T-helper 17 cell (primary cell): ENCODE measurements at places on chromosomes 13 and 19.
A peak's percentile ranks its signal among the peaks of the same experiment; 100 is the strongest.

DNA sequence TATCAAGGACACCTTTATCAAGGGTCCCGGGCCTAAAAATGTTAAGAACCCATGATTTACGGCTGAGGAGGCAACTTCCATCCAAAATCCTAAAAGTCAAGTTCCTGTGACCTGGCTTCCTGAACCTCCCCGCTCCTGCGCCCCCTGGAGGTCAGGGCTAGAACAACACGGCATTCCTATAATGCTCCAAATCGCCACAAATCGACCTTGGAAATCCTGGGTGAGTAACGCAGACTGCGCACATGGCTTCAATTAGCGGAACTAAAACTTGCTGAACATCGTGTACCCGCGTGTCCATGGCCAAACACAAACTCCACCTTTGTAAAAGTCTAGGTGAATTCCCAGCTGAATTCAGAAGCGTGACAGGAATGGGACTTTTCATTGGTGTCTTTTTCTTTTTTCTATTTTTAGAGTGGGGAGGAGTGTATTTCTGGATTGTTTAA is 4.3 kb upstream of the C5AR1 start:
- peak; percentile 53 for DNase-seq

GRCh38 chr19:41352609-41353465 is 885 bp downstream of the TGFB1 start:
- peak; percentile 67 for DNase-seq

GRCh38 chr13:52744842-52745375 is 5.3 kb upstream of the CNMD start:
- DNase-seq = no peak

GRCh38 chr19:48556163-48556562 is 4.2 kb downstream of the SULT2B1 start:
- DNase-seq = no peak

DNA sequence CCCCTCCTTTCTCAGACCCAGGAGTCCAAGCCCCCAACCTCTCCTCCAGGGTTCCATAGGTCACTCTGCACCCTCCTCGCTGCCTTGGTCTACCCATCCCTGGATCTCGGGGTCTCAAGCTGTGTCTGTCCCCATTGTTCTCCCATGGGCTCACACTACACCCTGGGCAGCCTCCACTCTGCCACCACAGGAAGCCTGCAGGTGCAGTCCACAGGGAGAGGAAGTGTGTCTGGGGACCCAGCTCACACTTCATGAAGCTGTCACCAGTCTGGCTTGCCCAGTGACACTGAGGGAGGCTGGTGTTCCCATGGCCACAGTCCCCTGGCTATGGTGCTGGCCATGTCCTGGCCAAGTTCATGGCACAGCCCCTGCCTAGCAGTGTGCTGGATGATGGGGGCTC is 5.3 kb downstream of the NECTIN2 start:
- DNase-seq = no peak

DNA sequence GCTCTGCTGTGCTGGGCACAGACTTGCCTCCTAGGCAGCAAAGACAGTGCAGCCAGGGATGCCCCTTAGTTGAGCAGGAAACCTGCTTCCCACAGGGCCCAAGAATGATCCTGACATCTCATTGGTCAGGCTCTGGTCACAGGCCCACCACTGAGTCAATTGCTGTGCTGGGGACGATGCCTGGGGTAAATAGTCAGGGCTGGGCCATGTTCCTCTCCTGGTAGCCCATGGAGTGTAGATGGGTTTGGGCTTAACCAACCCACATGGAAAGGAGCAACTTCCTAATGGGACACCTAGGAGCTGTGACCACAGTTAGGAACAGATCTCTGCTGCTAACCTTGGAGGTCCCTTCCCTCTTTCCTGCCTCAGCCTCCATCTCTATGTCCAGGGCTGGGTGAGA is 212.5 kb upstream of the ZNF536 start:
- DNase-seq = no peak

DNA sequence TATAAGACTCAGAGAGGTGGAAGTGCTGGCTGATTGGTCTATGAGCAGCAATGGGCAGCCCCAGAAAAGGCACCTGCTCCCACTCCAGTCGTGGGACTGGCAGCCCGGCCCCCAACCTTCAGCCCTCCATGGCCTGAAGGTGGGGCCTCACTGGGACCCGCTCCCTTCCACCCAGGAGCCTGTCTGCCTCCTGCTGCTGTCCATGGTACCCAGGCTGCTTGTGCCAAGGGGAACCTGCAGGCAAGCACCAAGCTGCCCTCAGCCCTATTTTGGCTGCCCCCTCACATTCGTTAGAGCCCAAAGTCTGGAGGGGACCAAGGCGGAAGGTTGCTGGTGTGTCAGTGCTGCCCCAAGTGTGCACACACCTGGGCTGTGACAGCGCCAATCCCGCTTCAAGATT is 2304.9 kb downstream of the PCDH9 start:
- DNase-seq = no peak

DNA sequence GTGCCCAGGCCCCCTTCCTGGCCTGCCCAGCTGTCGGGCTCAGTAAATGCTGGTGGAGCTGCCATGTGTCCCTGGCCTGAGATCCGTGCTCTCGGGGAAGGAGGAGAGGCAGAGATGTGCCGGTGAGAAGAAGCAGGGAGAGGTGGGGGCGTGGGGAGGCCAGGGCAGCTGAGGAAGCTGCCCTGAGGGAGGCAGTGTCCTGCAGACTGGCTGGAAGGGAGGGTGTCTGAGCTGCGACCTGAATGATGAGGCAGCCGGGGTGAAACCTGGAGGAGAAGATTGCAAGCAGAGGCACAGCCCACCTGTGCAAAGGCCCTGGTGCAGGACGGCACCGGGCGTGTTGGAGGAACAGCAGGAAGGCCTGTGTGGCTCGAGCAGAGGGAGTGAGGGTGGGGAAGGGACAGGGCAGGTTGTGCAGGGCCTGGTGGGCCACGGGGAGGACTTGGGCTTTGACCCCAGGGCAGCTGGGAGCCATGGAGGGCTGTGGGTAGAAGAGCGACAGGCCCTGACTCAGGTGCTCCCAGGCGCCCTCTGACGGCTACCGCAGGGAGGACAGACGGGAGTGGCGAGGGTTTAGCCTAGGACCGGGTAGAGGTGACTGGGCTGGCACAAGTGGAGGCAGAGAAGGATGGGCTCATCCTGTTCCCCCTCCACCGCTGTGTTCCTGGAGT is 14.0 kb upstream of the CELF5 start:
- peak; percentile 44 for DNase-seq

GRCh38 chr13:30898678-30899241 is 7.3 kb upstream of the MEDAG start:
- DNase-seq = no peak

DNA sequence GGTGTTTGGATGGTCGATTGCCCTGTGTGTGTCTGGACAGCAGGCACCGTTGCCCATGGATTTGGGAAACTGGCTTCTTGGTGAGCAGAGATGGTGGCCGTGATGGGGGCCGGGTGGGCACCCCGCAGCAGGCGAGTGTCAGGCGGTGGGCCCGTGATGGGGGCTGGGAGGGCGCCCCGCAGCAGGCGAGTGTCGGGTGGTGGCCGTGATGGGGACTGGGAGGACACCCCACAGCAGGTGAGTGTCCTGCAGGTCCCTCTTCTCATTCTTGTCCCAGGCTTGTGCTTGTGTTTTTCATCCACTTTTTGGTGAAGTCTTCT is 86.5 kb downstream of the KDM4B start:
- DNase-seq = no peak

GRCh38 chr13:100125946-100126345 is 37.1 kb downstream of the PCCA start:
- DNase-seq = no peak

- no peak for DNase-seq
Observed at GRCh38 chr19:50549927-50550593, 18.2 kb downstream of the LRRC4B start.

- no peak for DNase-seq
Observed at GRCh38 chr19:46475986-46476385, 4.6 kb upstream of the PNMA8A start.

DNA sequence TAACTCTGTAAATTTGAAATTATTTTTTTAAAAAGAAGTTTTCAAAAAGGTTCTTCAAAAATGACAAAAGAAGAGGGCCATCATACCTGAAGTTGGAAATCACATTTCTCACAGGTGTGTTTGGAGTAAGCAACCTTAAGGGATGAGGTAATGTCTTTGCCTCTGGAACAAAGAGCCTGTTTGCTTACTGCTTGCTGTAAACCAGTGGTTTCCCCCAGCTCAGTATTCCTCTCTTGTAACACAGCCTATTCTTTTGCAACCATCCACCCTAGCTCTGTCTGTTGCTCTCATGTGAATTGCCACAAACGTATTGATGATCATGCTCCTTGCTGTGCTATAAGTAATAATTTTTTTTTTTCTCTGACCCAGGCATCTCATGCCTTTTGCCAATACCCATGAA is 38.1 kb downstream of the UCHL3 start:
- DNase-seq = no peak
